ENCODE measurements at places on chromosomes 16 and 17. TPM values are rescaled to one million over a fixed set of nuclear protein-coding genes. Genes with fewer than 3 reads are reported as not detected.

- no peaks in the 10 kb centered on the region for H3K36me3 ChIP-seq
- no peaks in the 10 kb centered on the region for H3K4me1 ChIP-seq
- H3K27me3 ChIP-seq: no peaks in the 10 kb centered on the region
- H3K4me3 ChIP-seq: no peak overlapping the region
- no peak for DNase-seq
- H3K27ac ChIP-seq: no peak overlapping the region
Measured at GRCh38 chr17:17994271-17995069, 21.8 kb downstream of the DRC3 start.

DNA sequence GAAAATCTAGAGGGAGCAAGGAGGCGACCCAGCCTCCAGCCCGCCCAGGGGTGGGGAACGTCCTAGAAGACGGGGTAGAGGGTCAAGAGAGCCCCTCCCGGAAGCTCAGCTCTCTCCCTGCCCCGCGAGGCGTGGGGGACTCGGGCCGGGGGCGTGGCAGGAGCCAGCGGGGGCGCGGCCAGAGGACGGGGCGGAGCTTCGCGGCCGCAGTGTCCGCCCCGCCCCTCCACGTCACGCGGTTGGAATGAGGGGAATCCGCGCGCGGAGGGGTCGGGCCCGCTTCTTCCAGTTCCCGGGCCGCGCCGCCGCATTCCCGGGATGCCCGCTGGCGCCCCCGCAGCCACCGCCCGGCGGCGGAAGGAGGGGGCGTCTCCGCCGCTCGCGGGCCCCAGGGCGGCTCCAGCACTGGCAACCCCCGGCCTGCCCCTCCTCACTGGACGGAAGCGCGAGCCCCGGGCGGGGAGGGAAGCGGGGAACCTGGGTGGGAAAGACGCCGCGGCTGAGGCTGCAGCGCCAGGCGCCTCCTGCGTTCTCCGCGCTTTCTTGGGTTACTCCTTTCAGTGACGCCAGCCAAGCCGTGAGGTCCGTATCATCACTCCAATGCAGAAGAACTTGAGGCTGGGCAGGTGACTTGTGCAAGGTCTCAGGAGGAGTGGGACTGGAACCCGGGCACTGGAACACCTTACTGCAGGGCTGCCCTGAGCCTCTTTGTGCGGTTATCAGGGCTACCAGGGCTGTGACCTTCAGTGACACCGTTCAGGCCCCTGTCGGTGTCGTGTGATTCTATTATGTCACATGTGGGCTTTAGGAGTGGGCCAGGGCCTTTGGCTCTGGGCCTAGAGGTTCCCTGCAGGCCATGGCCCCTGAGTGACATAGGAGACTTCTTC lies 4.3 kb downstream of the MYO1C start:
- H3K27ac ChIP-seq: peak overlapping the region; percentile 86
- peak; percentile 87 for DNase-seq
- no peaks in the 10 kb centered on the region for H3K27me3 ChIP-seq
- H3K36me3 ChIP-seq: no peaks in the 10 kb centered on the region

DNA sequence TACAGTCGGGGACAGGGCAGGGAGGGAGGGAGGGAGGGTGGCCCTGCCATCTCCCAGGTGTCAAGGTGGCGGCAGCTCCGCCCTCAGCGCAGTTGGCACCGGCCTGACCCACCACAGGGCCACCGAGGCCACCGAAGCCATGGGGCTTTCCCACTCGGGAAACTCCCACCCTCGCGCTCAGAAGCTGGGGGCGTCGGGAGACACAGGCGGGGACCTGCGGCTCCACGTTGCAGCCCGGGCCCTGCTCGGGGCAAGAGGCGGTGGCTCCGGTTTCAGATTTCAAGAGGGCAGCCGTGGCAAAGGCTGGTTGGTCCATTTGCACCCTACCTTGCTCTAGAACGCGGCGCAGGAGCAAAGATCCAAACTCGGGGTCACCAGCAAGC lies 544 bp downstream of the CYB561 start:
- no peaks in the 10 kb centered on the region for H3K36me3 ChIP-seq
- peaks cover 24% of the 10 kb centered on the region for H3K4me1 ChIP-seq
- peak overlapping the region; percentile 95 for H3K27ac ChIP-seq
- no peaks in the 10 kb centered on the region for H3K27me3 ChIP-seq

GRCh38 chr16:25063865-25064264 lies 47.7 kb upstream of the LCMT1 start:
- DNase-seq: no peak
- no peak overlapping the region for H3K4me3 ChIP-seq
- H3K4me1 ChIP-seq: no peaks in the 10 kb centered on the region
- H3K27me3 ChIP-seq: no peaks in the 10 kb centered on the region
- no peaks in the 10 kb centered on the region for H3K36me3 ChIP-seq

DNA sequence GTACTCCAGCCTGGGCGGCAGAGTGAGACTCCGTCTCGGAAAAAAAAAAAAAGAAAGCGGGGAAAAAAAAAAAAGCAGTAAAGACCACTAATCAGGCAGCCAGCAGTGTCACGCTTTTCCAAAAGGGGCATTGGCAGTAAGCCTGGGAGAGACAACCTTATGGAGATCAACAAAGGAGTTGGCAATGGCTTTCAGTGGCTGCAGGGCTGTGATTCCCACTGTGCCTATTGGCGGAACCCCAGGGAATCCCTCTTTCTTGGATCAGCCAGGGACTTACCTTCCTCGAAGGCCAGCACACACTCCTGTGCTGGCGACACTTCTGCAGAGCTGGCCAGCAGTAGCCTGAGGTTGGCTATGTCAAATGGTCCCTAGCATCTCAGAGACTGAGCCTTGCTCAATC lies 43.2 kb upstream of the ZFHX3 start:
- H3K36me3 ChIP-seq: no peaks in the 10 kb centered on the region
- H3K4me3 ChIP-seq: no peak overlapping the region
- peaks cover 8% of the 10 kb centered on the region for H3K4me1 ChIP-seq
- H3K27ac ChIP-seq: no peak overlapping the region
- no peaks in the 10 kb centered on the region for H3K27me3 ChIP-seq

DNA sequence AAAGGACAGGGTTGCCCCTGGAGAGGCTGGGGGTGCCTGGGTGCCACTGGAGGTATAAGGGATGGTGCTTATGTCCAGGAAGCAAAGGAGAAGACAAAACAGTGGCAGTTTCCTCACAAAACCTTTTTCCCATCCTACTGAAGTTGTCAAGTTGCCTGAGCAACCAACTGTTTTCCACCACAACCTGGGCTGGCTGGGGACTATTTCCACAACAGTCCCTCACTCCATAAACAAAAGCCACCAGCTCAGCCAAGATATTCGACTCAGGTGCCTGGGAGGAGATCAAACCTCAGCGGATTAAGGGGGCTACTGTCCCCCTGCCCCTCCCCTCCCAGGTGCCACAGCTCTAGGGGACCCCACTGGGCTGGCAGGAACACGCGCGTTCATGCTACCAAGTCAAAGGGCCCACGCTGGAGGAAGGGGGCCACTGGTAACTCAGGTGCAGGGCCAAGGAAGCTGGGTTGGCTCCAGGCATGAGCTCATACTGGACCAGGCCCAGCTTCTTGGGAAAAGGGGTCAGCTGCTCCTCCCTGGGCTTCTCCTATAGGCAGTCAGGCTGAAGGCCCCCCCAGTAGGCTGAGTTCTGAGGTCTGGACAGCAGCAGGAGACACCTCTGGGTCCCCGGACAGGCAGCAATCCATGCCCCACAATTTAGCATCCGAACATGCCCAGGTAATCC lies 45.7 kb upstream of the MRPS23 start:
- no peaks in the 10 kb centered on the region for H3K27me3 ChIP-seq
- peak; percentile 82 for DNase-seq
- no peak overlapping the region for H3K4me3 ChIP-seq
- H3K36me3 ChIP-seq: no peaks in the 10 kb centered on the region
- peak overlapping the region; percentile 99 for H3K27ac ChIP-seq

DNA sequence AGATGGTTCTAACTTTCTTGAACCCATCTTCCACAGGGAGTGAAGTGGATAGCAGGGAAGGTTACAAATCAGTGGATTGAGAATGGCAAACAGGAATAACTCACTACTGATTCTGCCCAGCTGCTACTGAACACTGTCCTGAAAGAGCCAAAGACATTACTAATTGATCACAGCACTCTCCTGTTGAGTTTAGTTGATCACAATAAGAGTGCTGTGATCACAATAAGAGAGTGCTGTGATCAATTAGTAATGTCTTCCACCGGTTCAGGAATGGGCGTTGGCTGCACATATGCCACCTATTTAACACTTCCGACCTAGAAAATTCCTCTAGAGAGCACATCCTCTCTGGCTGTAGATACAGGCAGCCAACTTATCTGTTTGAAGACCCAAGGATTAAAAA lies 11.4 kb downstream of the CFAP97D1 start:
- H3K36me3 ChIP-seq: no peaks in the 10 kb centered on the region
- no peaks in the 10 kb centered on the region for H3K27me3 ChIP-seq
- no peak overlapping the region for H3K27ac ChIP-seq
- H3K4me1 ChIP-seq: peaks cover 6% of the 10 kb centered on the region

DNA sequence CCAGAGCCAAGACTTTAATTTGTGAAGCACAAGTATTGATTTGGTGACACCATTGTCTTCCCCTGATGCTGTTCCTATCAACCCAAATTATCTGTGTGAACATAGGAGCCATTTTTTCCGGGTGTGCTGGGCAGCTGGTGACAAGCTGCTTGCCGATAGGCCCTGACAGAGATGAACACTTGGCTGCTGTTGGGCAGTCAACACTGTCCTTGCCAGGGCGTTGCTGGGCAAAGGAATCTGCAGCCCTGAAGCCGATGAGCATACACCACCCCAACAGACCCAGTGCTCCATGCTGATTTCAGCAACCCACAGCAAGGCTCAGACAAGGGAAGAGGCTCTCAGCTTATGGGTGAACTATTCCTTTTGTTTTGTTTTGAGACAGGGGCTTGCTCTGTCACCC lies 105.4 kb downstream of the YPEL2 start:
- H3K4me3 ChIP-seq: no peak overlapping the region
- H3K36me3 ChIP-seq: no peaks in the 10 kb centered on the region
- no peak for DNase-seq
- H3K27ac ChIP-seq: no peak overlapping the region
- peaks cover 36% of the 10 kb centered on the region for H3K4me1 ChIP-seq
- no peaks in the 10 kb centered on the region for H3K27me3 ChIP-seq

- H3K27me3 ChIP-seq: no peaks in the 10 kb centered on the region
- DNase-seq: no peak
- H3K4me1 ChIP-seq: peaks cover 32% of the 10 kb centered on the region
- H3K27ac ChIP-seq: no peak overlapping the region
- H3K4me3 ChIP-seq: peak overlapping the region; percentile 84
Measured at GRCh38 chr16:19524616-19525384, 1.1 kb downstream of the CCP110 start.

DNA sequence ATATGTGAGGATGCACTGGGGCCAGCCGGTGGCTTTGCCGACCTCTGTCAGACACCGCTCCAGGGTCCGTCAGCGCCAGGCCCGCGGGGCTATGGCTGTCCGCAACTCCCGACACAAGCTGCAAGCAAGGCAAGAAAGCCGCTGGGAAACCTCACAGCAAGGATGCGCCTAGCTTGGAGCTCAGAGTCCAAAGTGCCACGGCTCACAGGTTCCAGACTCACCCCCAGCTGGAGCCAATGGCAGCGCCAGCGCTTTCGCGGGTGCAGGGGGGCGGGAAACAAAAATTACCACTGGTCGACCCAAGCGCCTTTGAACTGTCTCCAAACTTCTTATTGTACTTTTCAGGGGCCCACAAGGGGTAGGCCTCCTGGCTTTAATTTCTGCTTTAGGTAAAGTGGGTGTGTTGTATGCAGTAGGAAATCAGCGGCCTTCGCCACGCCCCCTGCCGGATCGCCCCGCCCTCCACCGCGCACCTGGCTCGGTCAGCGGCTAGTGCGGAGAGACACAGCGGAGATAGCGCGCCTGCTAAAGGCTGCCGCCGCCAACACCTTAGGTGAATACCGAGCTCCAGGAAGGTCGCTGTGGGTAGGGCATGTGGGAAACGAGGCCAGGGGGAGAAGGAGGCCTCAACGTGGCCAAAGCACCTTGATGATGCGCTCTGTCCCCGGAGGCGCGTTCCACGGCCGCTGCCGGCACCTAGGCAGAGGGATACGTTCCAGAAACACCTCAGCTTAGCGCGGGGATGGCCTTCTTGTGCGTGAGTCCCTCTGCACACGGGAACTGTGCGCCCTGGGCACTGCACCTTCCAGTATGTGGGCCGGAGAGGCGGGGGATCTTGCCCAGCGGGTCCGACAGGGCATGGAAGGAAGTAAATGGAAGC lies 61.0 kb upstream of the RBL2 start:
- H3K36me3 ChIP-seq: no peaks in the 10 kb centered on the region
- H3K4me3 ChIP-seq: no peak overlapping the region
- no peak overlapping the region for H3K27ac ChIP-seq
- no peaks in the 10 kb centered on the region for H3K27me3 ChIP-seq

GRCh38 chr17:4406386-4406785 lies 27.4 kb upstream of the SPNS3 start:
- H3K27me3 ChIP-seq: no peaks in the 10 kb centered on the region
- no peak overlapping the region for H3K4me3 ChIP-seq
- no peaks in the 10 kb centered on the region for H3K36me3 ChIP-seq
- DNase-seq: no peak
- no peak overlapping the region for H3K27ac ChIP-seq

Gene TMEM235
- total RNA-seq: not detected

Gene ZPBP2
- total RNA-seq: not detected

Gene AMFR
- 130 TPM for total RNA-seq

Gene MYL11
- total RNA-seq: not detected

Gene CACNG5
- total RNA-seq: not detected

Gene SDR42E1
- 7.7 TPM for total RNA-seq
